Adipocyte (in vitro differentiated cells): ENCODE measurements at places on chromosomes 1 and 21.

- no peak for DNase-seq
These were observed 15.3 kb downstream of the INKA2 start for GRCh38 chr1:111723871-111724270.

- DNase-seq: no peak
These were observed 338.1 kb downstream of the SMYD3 start for GRCh38 chr1:246169019-246169418.

- DNase-seq: peak; percentile 78
These were observed 47.7 kb downstream of the UTP25 start for GRCh38 chr1:209875515-209875914.

- peak; percentile 20 for DNase-seq
These were observed 201.0 kb upstream of the PTBP2 start for GRCh38 chr1:96520579-96520947.

GRCh38 chr1:208598021-208598420, 353.8 kb upstream of the PLXNA2 start:
- DNase-seq: no peak

DNA sequence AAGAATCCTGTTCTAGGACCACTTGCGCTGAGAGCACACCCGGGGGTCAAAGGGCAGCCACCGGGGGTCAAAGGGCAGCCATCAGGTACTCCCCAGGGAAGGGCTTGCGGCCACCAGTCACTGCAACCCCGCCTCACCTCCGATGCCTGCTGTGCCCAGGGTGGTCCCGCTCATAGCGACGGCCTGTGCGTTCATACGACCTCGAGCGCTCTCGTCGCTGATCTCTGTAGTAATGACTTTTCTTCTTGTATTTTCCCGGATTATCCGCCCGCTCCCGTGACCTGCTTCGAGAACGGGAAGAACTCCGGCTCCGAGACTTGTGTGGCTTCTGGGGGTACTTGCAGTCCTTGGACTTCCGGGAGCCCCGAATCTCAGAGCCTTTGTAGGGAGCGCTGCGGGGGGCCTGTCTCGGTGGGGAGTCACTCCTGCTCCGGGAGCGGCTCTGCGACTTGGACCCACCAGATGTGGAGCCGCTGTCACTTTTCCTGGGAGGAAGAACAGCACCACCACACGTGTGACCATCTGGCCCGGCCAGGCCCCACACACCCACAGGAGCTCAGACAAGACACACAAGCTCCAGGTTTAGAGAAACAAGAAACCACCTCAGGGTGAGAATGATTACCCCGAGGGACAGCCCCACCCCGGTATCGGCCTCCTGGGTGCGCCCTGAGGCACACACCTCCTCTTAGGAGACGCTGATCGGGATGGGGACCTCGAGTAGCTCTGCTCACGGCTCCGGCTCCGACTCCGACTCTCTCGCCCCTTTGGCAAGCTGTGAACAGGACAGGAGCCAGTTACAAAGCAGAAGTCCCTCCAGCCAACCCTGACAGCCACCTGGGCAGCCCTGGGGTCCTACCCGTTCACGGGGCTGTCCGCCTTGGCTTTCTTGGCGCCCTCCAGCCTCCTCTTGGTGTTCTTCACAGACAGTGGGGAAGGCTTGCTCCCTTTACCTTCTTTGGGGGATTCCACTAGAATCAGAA, 11.7 kb downstream of the CCNL2 start:
- no peak for DNase-seq

DNA sequence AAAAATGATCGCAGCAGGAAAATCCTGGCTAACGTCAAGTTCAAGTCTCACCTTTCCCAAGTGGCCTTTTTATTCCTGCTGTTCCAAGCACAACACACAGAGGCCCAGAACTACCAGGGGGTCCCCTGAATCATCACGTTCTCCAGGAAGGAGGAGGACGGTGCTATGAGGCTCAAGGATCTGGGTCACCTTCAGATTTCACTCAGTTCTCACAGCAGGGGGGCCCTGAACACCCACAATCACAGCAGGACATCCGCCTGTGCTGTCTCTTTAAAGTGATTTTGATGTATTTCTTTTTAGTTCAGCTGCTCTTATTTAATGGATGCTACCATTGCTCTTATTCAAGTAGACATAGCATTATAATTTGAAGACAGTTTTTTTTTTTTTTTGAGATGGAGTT, 173.4 kb downstream of the HUNK start:
- DNase-seq: no peak

DNA sequence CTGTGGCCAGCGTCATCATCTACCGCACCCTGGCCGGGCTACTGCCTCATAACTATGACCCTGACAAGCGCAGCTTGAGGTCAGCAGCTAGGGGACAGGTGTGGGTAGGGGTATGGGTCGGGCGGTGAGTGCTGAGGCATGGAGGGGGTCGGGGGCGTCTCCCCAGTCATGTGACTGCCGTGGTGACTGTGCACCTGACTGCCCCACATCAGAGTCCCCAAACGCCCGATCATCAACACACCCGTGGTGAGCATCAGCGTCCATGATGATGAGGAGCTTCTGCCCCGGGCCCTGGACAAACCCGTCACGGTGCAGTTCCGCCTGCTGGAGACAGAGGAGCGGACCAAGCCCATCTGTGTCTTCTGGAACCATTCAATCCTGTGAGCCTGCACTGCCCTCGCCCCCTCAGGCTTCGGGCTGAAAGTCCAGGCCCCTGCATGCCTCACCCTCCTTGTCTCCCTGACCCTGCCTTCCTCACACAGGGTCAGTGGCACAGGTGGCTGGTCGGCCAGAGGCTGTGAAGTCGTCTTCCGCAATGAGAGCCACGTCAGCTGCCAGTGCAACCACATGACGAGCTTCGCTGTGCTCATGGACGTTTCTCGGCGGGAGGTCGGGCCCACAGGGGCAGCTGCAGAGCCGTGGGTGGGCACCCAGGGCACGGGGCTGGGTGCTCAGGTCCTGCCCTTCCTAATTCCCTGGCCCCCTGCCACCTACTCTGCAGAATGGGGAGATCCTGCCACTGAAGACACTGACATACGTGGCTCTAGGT, 13.5 kb downstream of the PSRC1 start:
- no peak for DNase-seq

DNA sequence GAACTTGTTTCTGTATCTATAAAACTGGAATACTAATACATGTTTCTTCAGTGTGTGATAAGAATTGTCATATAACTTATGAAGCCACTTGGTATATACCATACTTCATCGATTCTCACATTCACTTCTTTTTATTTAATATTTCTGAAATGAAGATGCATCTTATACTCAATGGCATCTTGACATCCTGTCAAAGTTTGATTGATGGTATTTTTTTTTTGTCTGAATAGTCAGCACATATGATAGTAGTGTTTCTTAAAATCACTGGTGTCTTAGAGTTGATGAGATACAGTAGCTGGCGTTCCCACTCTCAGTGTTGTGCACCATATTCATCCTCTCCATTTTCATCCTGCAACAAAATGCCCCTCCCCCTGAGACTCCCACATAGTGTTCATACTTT, 34.4 kb upstream of the C1orf105 start:
- no peak for DNase-seq

GRCh38 chr1:173529106-173529505, 52.0 kb downstream of the PRDX6 start:
- no peak for DNase-seq

- no peak for DNase-seq
These were observed 187.8 kb upstream of the PLD5 start for GRCh38 chr1:242712248-242712647.

DNA sequence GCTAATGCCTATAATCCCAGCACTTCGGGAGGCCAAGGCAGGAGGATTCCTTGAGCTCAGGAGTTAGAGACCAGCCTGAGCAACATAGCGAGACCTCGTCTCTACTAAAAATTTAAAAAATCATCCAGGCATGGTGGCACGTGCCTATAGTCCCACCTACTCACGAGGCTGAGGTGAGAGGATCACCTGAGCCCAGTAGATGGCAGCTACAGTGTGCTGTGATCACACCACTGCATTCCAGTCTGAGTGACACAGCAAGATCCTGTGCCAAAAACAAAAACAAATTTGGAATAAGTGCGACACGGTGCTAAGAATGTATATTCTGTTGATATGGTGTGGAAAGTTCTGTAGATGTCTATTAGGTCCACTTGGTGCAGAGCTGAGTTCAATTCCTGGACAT, 15.1 kb downstream of the USP33 start:
- DNase-seq: no peak

DNA sequence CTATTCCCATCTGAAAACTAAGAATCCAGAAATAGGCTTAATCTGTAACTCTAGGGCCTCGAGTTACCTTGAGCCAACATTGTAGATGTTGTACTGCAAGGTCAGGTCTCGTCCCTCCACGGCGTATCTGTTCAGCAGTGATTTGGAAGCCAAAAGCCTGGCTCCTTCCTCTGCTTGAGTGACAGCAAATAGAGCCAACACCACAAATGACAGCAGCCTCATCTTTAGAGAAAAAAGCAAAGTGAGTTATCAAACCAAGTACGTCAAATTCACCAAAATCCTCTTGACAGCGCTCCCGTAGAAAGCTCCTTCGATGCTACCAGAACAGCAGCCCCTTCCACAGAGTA, 832 bp downstream of the SSR2 start:
- DNase-seq: no peak

GRCh38 chr1:200053646-200054045, 26.1 kb downstream of the NR5A2 start:
- DNase-seq: no peak

GRCh38 chr1:12467570-12468286, 150.3 kb downstream of the DHRS3 start:
- no peak for DNase-seq

DNA sequence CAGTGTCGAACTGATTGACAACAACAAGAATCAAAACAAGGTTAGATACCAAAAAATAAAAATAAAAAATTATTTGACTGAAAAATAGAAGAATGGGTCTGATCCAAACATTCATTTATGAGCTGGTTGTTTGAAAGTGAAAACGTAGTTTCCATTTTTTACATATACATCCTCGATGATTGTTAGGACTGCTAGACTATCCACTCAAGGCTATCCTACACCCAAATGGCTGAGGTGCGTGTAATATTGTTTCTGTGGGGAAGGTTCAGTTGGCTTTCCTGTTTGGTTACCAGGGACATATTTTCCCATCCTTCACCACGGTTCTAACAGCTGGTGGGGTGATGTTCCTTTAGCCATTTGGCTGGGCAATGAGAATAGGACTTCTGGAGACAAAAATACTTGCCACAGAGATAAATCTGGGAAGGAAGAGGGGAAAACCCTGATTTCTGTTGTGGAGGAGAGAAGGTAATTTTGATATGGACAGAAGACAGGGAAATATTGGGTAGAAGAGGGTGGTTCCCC, 66.3 kb downstream of the MAP3K7CL start:
- no peak for DNase-seq

DNA sequence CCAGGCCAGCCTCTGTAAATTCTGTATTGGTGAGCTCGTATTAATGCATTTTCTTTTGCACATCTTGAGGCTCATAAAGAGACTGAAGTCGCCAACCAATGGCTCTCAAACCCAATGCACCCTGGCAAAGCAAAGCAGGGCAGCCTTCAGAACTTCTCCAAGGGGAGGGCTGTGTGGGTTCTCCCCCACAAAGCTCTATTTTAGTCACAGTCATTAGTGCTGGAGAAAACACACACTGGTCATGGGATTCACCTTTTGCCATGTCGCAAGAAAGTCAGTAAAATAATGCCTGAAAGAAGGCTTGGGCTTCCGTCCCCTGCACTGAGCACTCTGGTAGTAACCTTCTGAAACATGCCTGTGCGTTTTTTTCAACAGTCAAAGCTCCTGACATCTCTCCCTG, 26.3 kb upstream of the ATF3 start:
- no peak for DNase-seq

DNA sequence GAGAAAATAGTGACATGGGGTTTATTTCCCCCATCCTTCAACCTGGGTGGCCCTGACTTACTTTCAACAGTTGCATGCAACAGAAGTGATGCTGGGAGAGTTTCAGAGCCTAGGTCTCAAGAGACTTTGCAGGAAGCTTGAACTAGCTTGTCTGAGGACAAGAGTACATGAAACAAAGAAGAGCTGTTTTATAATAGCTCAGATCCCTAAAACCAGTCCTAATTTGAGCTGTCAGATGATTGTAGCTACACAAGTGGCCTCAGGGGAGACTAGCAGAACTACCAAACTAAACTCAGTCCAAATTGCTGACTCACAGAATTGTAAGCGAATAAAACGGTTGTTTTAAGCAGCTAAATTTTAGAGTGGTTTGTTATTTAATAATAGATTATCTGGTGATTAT, 17.1 kb downstream of the RC3H1 start:
- DNase-seq: peak; percentile 63

GRCh38 chr1:231160895-231161666, 777 bp upstream of the TRIM67 start:
- DNase-seq: no peak

GRCh38 chr1:109112056-109112651, 1.8 kb upstream of the ELAPOR1 start:
- no peak for DNase-seq

GRCh38 chr1:15326691-15327588, 79.9 kb downstream of the FHAD1 start:
- DNase-seq: peak; percentile 31

GRCh38 chr1:29396438-29397255, 160.3 kb downstream of the PTPRU start:
- DNase-seq: peak; percentile 32

GRCh38 chr21:34252751-34253150, 111.1 kb upstream of the KCNE2 start:
- no peak for DNase-seq

- no peak for DNase-seq
These were observed 447.9 kb downstream of the CAMTA1 start for GRCh38 chr1:7233237-7233540.

DNA sequence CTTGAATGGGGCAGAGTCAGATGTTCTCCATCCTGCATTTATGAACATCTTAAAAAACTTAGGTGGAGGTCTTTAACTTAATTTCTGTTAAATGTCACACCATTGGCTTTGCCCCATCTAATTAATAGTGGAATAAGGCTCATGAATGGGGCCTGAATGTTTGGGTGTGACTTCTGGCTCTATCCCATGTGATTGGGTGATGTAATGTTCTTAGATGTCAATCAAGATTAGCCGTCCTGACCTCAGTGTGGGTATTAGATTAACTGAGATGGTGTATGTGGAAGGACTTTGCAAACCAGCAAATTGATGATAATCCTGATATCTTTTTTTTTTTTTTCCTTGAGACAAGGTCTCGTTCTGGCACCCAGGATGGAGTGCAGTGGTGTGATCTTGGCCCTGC, 38.1 kb downstream of the C1orf21 start:
- no peak for DNase-seq

GRCh38 chr1:166811691-166812090, 27.6 kb upstream of the POGK start:
- peak; percentile 51 for DNase-seq

GRCh38 chr21:36125512-36126207, 9.2 kb upstream of the CBR3 start:
- peak; percentile 80 for DNase-seq

DNA sequence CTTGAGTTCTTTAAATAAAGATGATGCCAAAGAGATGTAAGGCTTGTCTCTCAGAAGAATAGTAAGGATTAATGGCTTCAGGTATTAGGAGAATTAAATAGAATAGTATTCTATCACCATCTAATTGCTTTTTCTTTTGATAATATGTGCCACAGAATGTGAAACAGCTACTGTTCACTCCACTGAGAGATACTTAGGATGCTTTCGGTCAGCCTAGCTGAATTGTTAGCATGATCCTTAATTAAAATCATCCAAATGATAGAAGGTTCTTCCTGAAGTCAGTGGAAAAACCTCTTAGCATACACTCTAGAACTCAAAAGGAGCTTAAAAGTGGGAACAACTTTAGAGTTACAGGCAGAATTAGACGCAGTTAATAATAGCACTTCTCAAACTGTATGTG, 97.0 kb downstream of the RASAL2 start:
- no peak for DNase-seq

GRCh38 chr1:169348383-169349036, 19.1 kb downstream of the NME7 start:
- DNase-seq: peak; percentile 88
